ENCODE measurements at places on chromosomes 4 and X.

GRCh38 chr4:181810711-181811110, 432.5 kb upstream of the TENM3 start:
- DNase-seq: no peak

DNA sequence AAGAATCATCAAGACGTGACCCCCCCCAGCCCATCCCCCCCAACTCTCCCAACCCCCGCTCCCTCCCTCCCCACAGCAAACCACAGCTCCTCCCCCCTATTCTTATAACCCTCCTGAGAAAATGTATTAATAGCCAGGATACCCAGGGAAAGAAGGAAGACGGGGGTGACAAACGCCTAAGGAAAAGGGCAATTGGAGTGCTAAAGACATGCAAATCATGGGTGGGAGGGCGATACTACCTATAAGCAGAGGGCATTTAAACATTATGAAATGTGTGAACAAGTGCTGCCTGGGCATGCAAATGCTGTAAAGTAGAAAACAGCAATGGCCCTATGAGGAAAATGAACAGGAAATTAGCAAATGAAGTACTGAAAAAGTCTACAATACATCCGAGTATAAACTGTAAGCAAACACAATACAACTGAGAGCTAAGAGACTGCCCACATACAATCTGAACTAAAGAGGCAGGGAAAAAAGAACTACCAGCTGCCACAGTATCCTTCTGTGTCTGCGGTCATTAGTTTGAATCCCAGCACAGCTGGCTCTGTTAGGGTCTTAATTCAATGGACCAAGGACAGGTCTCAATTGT, 2.4 kb downstream of the CXXC4 start:
- peak; percentile 62 for DNase-seq

- no peak for DNase-seq
These were observed 118.4 kb downstream of the CPZ start for GRCh38 chr4:8710946-8711345.

- no peak for DNase-seq
These were observed 1.5 kb upstream of the FATE1 start for GRCh38 chrX:151714362-151714761.

- peak; percentile 88 for DNase-seq
These were observed at the start of gene GRID2 for GRCh38 chr4:92303621-92304027. GRID2 (plus strand) TSS chr4:92303966.
